ENCODE measurements at places on chromosomes 7 and 10. TPM values are rescaled to one million over a fixed set of nuclear protein-coding genes. Genes with fewer than 3 reads are reported as not detected.

Gene AKR1C4
- total RNA-seq, result 0.37 TPM

Gene COBL
- total RNA-seq, result 4.7 TPM

Gene DCLRE1A
- 10.3 TPM for total RNA-seq

Gene PRPS1L1
- total RNA-seq, result not detected

Gene PAX4
- total RNA-seq, result not detected

Gene ARPC1A
- total RNA-seq, result 134 TPM
